ENCODE measurements at places on chromosomes 5 and 9.

- DNase-seq = no peak
Observed at GRCh38 chr5:170681013-170681433, 102.5 kb upstream of the GABRP start.

DNA sequence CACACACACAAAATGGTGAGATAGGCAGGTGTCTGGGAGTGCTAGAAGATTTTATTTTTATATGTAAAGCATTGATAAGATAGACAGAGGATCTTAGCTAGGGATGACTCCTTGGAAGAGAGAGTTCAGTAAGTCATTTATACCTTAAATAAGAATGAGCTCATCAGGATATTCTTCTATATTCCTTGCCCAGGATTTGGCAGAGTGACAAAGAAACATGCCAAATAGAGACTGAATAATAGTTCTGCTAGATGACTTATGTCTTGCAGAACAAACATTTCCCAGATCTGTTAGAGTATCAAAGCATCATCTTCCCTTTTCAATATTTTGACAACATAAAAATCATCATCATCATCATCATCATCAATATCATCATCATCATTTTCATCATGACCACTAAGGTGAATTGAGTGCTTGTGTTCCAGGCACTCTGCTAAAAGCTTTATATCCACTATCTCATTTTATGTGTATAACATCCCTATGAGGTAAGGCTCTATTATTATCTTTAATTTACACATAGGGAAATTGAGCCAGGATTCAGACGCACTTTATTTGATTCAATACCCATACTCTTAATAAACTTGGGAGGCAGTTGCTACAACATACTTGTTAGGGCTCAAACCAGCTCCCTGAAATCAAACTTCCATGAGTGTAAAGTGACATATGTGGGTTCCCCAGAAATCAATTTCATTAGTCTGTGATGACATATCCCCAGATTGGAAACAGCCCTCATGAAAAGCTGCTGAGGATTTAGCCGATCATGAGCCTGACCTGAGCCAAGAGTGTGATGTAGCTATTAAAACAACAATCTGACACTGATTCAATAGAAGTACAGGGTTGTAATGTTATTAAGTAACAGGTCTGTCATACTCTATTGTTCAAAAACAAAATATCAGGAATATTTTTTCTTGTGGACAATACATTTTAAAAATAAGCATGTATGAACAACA, 176.3 kb upstream of the SEMA6A start:
- DNase-seq = no peak

DNA sequence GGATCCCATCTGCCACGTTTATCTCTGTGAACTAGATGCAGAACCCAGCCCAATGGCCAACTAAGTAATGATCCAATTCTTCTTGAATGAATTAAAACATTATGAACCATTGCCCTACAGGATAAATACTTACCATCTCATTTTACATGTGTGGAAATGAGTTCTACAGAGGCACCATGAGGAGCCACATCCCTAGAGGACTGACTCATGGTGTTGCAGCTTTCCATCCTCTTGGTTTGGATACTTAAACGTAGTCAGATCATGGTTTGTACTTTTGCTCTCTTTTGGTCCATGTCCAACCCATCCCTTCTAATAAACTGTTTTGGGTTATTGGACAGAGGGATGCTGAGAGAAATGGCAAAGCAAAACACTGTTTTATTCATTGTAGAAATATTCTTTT, 484.8 kb downstream of the EBF1 start:
- no peak for DNase-seq

GRCh38 chr5:154513669-154514084, 35.6 kb upstream of the HAND1 start:
- no peak for DNase-seq

- no peak for DNase-seq
Observed at GRCh38 chr5:142280066-142281007, 44.5 kb downstream of the SPRY4 start.

Data from amygdala (tissue), 56 donors.